ENCODE measurements at places on chromosomes 4 and X. TPM values are rescaled to one million over a fixed set of nuclear protein-coding genes. Genes with fewer than 3 reads are reported as not detected.

Gene CRMP1
- total RNA-seq: 3.9 TPM

Gene STPG2
- not detected for total RNA-seq

Gene CYSLTR1
- total RNA-seq: not detected

Gene GABRG1
- total RNA-seq: not detected

Gene CYTL1
- total RNA-seq: not detected

Gene PAGE2
- not detected for total RNA-seq

Gene NPY1R
- not detected for total RNA-seq

Gene BRS3
- total RNA-seq: not detected

Gene BMPR1B
- 7.4 TPM for total RNA-seq

Gene RWDD4
- 19.7 TPM for total RNA-seq

Gene LARP1B
- 11.7 TPM for total RNA-seq

Gene FDCSP
- total RNA-seq: not detected

Gene CNKSR2
- 2.6 TPM for total RNA-seq

Gene CENPE
- 8.7 TPM for total RNA-seq

Gene AFM
- not detected for total RNA-seq

Gene GNRHR
- total RNA-seq: not detected

Gene SSX2
- not detected for total RNA-seq

Gene SSX4B
- total RNA-seq: not detected

Gene DACH2
- not detected for total RNA-seq

Gene DKK2
- not detected for total RNA-seq

Gene PCYT1B
- total RNA-seq: not detected

Gene SPATA4
- 0.19 TPM for total RNA-seq

Gene SPACA5
- not detected for total RNA-seq

Gene IL2RG
- 0.15 TPM for total RNA-seq

Gene CDS1
- 0.48 TPM for total RNA-seq

Gene GLUD2
- 2.6 TPM for total RNA-seq

Gene KLHL5
- 64.0 TPM for total RNA-seq

Gene MEPE
- total RNA-seq: not detected

Gene TLR10
- not detected for total RNA-seq

Gene PCDH18
- not detected for total RNA-seq

Gene NXF3
- total RNA-seq: not detected

Gene GPR119
- total RNA-seq: not detected

Gene PRSS12
- total RNA-seq: 0.44 TPM

Gene FGD1
- total RNA-seq: 7.7 TPM

Gene DIAPH2
- total RNA-seq: 4.9 TPM

Gene PAGE4
- total RNA-seq: not detected

Gene RADX
- total RNA-seq: 0.07 TPM

Gene RPS6KA6
- 4.5 TPM for total RNA-seq

Gene TCEAL2
- total RNA-seq: not detected

Gene TRIM61
- total RNA-seq: not detected

Gene AADAT
- 8.7 TPM for total RNA-seq

Gene DDX53
- not detected for total RNA-seq

Gene BGN
- not detected for total RNA-seq
